ENCODE measurements at places on chromosomes 12 and 14.

DNA sequence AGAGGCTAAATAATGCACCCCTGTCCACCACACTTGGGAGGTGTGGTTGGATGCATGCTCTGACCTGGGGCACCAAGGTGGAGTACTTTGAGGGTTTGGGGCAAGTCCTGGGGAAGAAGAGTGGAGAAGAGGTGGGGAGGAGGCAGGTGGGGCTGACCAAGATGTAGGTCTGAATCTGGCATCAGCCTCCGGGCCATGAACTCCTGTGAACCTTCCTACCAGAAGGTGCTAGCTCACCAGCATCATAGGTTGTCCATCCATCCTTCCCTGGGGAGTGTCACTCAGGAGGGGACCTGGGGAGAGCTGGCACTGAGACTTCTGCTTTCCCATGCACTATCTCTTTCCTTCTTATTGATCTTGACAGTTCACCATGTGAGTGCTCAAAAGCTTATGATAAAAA, 13.6 kb upstream of the EMP1 start:
- DNase-seq, result no peak

GRCh38 chr12:96427269-96427729, 27.1 kb upstream of the CDK17 start:
- no peak for DNase-seq

DNA sequence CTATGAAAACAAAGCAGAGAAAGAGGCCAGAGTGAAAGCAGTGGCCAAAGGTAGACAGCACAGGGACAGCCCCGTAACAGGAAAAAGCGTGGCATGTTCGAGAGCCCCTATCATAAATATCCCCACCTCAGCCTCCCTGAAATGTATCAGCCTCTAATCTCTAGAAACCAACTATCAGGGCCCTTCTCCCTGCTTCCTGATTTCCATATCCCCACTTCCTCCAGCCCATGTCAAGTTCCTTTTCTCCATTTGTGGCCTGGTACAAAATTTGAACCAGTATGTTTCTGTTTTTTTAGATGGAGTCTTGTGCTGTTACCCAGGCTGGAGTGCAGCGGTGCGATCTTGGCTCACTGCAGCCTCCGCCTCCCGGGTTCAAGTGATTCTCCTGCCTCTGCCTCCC, 16.9 kb downstream of the DEPDC4 start:
- DNase-seq, result no peak

- DNase-seq, result no peak
Observed at GRCh38 chr14:20657216-20658211, 16.0 kb upstream of the OR6S1 start.

DNA sequence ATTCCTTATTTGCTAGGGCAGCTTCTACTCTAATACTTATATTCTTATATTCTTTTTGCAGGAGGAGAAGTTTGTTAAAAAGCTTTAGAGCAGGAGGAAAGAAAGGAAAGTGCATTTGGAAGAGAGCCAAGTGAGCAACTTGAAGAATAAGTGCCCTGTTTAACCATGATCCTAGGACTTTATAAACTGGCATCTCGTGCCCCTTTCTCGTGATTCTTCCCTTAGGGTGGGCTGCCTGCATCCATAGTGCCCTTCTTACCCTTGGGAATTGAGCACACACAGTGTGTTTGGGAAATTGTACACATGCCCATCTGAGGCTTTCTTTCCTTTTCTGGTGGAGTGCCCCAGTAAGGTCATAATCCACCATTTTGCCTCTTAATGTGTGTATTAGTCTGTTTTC, 141.9 kb downstream of the NUBPL start:
- DNase-seq, result no peak

DNA sequence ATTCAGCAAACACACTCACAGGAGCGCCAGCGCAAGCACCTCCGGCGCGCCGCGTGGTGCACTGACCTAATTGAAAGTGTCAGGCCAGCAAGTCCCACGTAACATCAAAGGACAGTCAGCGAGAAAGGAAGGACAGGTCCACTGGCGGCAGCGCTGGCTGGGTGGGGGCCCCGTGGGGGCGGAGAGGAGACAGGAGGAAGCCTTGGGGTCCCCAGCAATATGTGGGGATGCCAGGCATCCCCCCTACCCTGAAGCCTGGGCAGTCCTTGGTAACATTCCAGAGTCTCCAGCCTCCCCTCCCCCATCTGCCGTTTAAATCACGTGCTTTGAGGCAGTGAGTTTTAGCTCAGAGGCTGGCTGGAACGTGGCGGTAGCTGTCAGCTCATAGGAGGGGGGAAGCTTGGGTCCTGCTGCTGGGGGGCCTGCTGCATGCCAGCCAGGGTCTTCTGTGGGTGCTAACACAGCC, 159.2 kb downstream of the CALM1 start:
- no peak for DNase-seq

DNA sequence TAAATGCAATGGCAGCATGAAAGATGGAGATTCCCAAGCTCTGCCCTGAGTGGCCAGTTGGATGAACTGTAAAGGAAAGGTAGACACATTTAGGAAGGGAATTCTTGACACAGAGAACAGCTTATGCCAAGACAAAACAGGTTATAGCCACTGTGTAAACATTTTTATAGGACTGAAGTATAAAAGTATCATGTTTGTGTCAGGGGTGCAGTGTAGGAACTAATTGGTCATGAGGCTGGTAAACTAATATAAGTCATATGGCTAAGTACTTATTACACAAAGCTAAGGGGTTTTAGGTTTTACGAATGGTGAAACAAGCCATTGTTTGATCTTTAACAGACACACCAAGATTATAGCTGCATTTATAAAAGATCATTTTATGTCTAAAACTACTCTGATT, 207.7 kb upstream of the SLC16A7 start:
- DNase-seq, result no peak

GRCh38 chr12:11517080-11517479, 121.7 kb upstream of the PRB2 start:
- DNase-seq, result no peak

DNA sequence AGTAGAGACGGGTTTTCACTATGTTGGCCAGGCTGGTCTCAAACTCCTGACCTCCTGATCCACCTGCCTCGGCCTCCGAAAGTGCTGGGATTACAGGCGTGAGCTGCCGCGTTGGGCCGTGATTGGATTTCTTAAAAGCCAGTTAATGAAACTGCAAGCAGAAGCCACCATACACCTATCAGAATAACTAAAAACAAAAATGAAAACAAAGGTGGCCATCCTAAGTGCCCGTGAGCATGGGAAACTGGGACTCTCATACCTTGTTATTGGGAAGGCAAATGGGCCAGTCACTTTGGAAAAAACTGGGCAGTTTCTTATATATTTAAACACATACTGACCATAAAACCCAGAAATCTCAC, 7.7 kb upstream of the TCTN1 start:
- no peak for DNase-seq

DNA sequence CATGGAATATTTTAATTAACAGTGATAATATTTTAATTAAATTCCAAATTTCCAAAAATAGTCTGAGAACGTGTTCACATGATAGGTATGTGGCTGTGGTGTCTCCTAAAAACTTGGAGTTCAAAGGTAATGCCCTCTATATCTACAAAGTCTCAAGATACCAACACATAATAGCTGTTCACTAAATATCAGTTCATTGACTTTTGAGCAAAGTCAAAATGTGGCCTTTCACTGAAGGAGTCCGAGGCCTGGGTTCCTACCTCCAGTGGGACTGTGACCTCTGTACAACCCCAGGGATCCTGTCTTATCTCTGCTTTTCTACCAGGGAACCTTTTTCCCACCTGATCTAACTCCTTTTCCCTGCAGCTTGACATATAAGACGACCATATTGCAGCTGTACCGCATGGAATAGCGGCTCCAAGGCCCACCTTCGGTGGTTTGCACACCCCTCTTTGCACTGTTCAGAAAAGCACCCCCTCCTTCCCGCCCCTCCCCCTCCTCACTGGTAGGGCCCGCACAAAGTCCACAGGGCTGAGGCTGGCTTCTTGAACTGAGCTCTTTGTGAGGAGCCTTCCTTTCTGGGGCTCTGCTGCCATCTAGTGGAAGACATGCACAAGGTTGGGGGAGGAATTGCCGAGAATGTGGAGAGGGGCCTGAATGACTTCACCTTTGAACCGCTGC, 3.1 kb downstream of the CCND2 start:
- DNase-seq, result peak; percentile 73

DNA sequence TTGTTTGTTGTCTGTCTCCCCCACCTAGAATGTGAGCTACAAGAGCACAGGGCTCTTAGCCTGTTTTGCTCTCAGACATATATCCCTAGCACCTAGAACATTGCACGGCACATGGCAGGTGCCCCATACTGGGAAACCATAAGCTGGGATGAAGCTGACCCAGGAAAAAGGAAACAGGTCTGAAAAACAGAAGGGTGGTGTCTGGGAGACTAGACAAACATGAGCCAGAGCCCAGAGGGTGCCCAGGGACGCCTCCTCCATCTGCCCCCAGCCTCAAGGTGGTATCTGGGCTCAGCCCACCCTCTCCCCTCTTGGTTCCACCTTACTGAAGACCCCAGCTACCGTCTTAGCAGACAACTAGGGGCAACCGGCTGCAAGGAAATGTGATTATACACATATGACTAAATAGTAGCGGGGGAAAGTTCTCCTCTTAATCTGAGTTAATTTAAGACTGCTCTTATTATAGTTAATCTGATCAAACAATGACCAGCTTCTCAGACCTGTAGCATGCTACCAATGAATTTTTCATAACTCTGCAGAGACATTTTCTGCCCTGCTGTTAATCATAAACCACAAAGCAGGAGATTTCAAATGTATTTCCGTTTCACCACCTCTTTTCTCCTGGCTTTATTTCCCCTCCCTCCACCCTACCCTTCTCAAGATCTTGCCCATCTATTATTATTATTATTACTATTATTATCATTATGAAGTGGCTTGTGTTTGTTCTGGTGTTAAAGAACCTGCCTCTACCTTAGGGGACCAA, 31.9 kb downstream of the KSR2 start:
- DNase-seq, result no peak

GRCh38 chr14:77485901-77486678, 12.5 kb downstream of the ISM2 start:
- no peak for DNase-seq

- no peak for DNase-seq
Observed at GRCh38 chr14:22865424-22866405, 5.8 kb upstream of the LRP10 start.

DNA sequence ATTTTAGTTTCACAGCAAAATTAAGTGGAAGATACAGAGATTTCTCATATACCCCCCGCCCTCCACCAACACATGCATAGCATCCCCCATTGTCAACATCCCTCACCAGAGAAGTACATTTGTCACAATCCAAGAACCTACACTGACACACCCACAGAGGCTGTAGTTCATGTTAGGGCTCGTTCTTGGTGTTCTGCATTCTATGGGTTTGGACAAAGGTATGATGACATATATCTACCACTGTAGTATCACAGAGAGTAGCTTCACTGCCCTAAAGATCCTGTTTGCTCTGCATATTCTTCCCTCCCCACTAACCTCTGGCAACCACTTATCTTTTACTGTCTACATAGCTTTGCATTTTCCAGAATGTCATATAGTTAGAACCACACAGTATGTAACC, 444.6 kb upstream of the DCN start:
- DNase-seq, result no peak

- no peak for DNase-seq
Observed at GRCh38 chr12:132182711-132183365, 38.6 kb downstream of the NOC4L start.

DNA sequence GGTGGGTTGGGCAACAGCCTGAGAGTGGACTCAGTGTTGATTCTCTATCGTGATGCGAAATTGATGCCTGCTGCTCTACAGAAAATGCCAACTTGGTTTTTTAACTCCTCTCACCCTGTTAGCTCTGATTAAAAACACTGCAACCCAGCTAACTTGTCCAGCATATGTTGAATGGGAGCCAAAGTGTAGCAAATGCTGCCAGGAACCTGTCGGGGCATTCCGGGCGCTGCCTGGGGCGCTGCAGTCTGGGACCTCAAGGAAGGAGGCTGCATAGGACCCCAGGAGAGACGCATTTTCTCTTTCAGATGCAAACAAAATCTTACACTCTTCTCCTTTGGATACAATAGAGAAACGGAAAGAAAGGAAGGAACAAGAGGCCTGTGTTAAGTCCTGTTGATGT, 3.9 kb downstream of the B3GNT4 start:
- DNase-seq, result no peak

- no peak for DNase-seq
Observed at GRCh38 chr14:33564774-33565630, 385.9 kb downstream of the EGLN3 start.

DNA sequence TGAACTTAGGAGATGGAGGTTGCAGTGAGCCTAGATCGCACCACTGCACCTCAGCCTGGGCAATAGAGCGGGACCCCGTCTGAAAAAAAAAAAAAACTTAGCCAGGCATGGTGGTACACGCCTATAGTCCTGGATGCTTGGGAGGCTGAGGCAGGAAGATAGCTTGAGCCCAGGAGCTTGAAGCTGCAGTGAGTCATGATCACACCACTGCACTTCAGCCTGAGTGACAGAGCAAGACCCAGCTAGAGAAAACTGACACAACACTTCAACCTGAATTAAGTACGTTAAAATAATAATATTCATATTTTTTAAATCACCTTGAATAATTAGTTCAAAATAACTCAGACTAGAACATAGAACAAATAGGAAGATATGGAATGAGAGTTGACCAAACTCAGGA, 5.7 kb upstream of the CATSPERB start:
- DNase-seq, result no peak

DNA sequence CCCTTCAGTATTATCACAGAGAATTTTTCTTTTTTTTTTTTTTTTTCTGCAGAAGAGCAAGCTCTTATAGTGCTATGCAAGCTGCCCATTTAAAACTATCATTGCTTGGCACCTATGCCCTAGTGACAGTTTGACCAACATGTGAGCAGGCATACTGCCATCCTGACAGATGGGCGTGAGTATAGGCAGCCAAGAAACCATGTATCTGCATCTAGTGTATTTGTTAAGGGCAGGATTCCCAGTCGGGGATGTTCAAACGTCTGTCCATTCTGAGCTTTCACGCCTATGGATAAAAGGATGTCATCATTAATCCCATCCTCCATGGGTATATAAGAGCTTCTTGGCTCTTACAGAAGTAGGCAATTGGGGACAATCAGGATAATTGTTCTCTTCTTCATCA, 8.8 kb downstream of the VRK1 start:
- DNase-seq, result no peak

DNA sequence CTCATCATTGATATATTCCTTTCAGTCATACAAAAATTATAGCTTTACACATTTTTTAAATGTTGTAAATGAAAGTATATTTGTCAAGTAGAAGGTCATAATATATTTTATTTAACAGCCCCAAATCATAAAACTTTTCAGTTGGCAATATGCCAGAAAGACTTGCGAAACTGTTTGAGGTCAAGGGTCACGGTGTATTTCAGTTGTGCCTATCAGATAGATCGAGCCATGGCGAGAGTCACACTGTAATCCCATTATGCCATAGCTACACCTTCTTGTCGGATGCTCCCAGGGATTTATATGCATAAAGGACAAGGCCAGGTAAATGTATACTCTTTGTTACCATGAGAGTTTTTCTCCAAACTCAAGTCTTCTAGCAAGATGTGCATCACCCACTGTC, 26.7 kb upstream of the G2E3 start:
- no peak for DNase-seq

- DNase-seq, result no peak
Observed at GRCh38 chr12:108840605-108841332, 16.6 kb downstream of the SSH1 start.
